ENCODE measurements at places on chromosomes 3 and 15.

DNA sequence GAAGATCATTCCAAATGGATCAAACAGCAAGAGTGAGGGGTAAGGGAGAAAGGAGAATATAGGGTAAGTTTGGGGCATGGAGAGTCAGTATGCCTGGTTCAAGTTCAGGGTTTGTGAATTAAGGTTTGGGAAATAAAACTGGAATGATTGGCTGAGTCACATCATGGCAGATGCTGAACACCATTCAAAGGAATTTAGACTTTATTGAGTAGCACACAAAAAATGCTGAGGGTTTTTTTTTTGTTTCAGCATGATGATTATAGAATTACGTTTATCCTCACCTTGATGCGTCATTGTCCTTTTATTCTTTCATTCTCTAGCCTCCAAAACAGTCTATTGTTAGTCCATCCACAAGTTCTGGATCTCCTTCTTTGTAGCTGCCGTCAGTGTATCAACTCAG, 220.0 kb upstream of the UMPS start:
- H3K27me3 ChIP-seq, result peaks cover 21% of the 10 kb centered on the region
- H3K4me3 ChIP-seq, result no peak overlapping the region
- DNase-seq, result no peak
- no peaks in the 10 kb centered on the region for H3K36me3 ChIP-seq
- no peak overlapping the region for H3K27ac ChIP-seq

- no peaks in the 10 kb centered on the region for H3K36me3 ChIP-seq
- H3K4me3 ChIP-seq, result no peak overlapping the region
- no peaks in the 10 kb centered on the region for H3K4me1 ChIP-seq
- peaks cover 31% of the 10 kb centered on the region for H3K27me3 ChIP-seq
- no peak for DNase-seq
Observed at GRCh38 chr3:115576325-115576875, 46.9 kb upstream of the GAP43 start.

- no peaks in the 10 kb centered on the region for H3K36me3 ChIP-seq
- H3K4me3 ChIP-seq, result no peak overlapping the region
- no peak overlapping the region for H3K27ac ChIP-seq
- no peak for DNase-seq
- peaks cover 6% of the 10 kb centered on the region for H3K27me3 ChIP-seq
- H3K4me1 ChIP-seq, result no peaks in the 10 kb centered on the region
Observed at GRCh38 chr3:193040836-193041672, 123.4 kb upstream of the MB21D2 start.

DNA sequence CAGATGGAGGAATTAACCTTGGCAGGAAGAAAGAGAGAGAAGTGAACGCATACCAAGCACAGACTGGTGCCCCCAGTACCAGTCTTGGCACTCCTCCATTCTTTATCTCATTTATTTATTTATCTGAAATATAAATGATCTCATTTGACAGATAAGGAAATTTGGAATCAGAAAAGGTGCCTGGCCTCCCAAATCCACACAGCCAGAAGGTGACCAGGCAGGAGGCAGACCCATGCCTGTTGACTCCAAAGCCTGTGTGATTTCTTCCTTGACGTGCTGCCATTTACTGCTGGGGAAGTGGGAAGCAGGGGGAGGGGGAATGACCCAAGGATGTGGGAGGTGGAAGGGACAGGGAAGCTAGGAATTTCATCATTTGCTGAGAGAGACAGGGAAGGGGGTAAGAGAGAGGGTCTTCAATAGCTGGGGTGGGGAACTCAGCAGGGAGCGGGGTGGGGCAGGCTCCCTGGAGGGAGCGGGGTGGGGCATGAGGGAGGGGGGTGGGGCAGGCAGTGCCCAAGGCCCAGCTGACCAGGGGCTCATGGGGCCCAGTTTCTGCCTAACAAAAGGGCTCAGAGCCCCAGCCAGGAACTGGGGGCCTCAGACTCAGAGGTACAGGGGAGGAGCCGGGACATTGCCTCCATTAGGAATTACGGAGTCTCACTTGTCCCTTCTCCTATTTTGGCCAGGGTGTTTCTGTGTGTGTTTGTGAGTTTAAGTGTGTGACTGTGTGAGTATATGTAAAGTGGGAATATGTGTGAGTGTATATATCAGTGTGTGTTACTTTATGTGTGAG, 63.0 kb downstream of the MINAR1 start:
- H3K4me1 ChIP-seq, result no peaks in the 10 kb centered on the region
- no peak overlapping the region for H3K27ac ChIP-seq
- DNase-seq, result no peak
- peaks cover 42% of the 10 kb centered on the region for H3K27me3 ChIP-seq
- no peak overlapping the region for H3K4me3 ChIP-seq

GRCh38 chr15:72509484-72509883, 35.4 kb downstream of the ARIH1 start:
- DNase-seq, result no peak
- peak overlapping the region; percentile 14 for H3K27ac ChIP-seq
- peaks cover 24% of the 10 kb centered on the region for H3K36me3 ChIP-seq
- H3K4me3 ChIP-seq, result no peak overlapping the region
- H3K4me1 ChIP-seq, result peaks cover 49% of the 10 kb centered on the region
- H3K27me3 ChIP-seq, result no peaks in the 10 kb centered on the region

- H3K36me3 ChIP-seq, result no peaks in the 10 kb centered on the region
- no peak for DNase-seq
- peaks cover 29% of the 10 kb centered on the region for H3K27me3 ChIP-seq
- peaks cover 2% of the 10 kb centered on the region for H3K4me1 ChIP-seq
- no peak overlapping the region for H3K27ac ChIP-seq
- no peak overlapping the region for H3K4me3 ChIP-seq
Observed at GRCh38 chr3:120503727-120504616, 53.2 kb upstream of the FSTL1 start.

GRCh38 chr3:161349529-161350312, 21.6 kb downstream of the SPTSSB start:
- H3K36me3 ChIP-seq, result no peaks in the 10 kb centered on the region
- H3K4me1 ChIP-seq, result no peaks in the 10 kb centered on the region
- H3K27me3 ChIP-seq, result peaks cover 18% of the 10 kb centered on the region
- no peak overlapping the region for H3K27ac ChIP-seq

DNA sequence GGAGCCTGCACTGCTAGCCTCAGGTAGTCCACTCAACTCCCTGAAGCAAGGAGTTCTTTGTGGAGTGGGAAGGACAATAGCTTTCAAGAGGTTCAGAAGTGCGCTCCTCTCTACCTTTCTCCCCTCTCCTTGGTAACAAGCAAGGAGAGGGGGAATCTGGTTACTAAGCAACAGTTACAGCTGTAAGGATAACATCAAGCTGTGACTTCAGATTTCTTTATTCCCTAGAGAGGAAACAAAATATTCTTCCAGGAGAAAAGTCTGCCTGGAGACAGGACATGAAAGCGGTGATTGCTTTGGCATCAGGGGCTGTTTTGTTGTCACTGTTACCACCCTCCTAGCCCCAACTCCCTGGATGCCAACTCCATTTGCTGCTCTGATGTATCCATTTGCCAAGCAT, 70.4 kb downstream of the TRANK1 start:
- peaks cover 8% of the 10 kb centered on the region for H3K36me3 ChIP-seq
- H3K4me3 ChIP-seq, result no peak overlapping the region
- peaks cover 11% of the 10 kb centered on the region for H3K4me1 ChIP-seq
- DNase-seq, result no peak
- H3K27me3 ChIP-seq, result no peaks in the 10 kb centered on the region

- no peaks in the 10 kb centered on the region for H3K36me3 ChIP-seq
- H3K27ac ChIP-seq, result peak overlapping the region; percentile 93
- H3K4me1 ChIP-seq, result peaks cover 44% of the 10 kb centered on the region
- H3K4me3 ChIP-seq, result no peak overlapping the region
- no peaks in the 10 kb centered on the region for H3K27me3 ChIP-seq
Observed at GRCh38 chr3:4994823-4995499, 15.7 kb downstream of the BHLHE40 start.

- no peak for DNase-seq
- peaks cover 24% of the 10 kb centered on the region for H3K27me3 ChIP-seq
- no peak overlapping the region for H3K4me3 ChIP-seq
- H3K36me3 ChIP-seq, result peaks cover 6% of the 10 kb centered on the region
- peaks cover 14% of the 10 kb centered on the region for H3K4me1 ChIP-seq
Observed at GRCh38 chr15:21262851-21263425, 177.4 kb downstream of the POTEB3 start.

DNA sequence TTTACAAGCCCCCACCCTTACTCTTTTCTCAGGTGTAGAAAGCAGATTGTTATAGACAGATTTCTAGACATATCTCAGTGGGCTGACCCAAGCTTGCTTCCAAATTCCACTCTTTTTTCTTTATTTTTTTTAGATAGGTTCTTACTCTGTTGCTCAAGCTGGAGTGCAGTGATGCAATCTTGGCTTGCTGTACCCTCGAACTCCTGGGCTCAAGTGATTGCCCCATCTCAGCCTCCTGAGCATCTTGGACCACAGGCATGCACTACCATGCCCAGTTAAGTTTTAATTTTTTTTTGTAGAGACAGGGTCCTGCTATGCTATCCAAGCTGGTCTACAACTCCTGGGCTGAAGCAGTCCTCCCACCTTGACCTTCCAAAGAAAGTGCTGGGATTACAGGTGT, 53.5 kb upstream of the ADAMTS9 start:
- no peaks in the 10 kb centered on the region for H3K27me3 ChIP-seq
- no peak overlapping the region for H3K27ac ChIP-seq
- no peak overlapping the region for H3K4me3 ChIP-seq
- DNase-seq, result no peak
- H3K36me3 ChIP-seq, result no peaks in the 10 kb centered on the region

DNA sequence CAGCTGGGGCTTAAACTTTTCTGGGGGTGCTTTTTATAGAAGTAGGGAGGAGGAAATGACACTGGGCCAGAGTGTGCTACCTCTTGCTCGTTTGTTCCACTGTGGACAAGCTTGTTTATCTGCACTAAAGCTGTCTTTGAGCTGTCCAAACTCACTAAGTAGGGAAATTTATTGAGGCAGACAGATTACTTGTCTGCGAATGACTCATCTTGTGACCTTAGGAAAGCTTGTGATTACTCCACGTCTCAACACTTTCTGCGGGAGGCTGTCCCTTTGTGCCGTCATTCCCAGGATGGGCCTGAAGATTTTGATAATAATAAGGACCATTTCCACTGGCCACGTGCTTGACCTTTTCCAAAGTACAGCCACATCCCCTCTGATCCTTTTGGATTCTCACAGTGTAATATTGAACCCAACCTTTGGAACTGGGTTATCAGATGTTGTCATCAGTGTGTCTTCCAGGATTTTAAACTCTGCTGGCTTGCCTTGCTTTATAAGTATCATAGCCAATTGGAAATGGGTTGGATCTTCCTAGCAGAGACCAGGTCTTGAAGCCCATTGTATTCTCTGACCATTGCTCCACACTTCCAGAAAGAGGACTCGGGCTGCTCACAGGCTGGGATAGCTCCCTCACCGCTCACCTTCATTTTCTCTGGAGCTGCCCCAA, 84.7 kb downstream of the AGBL1 start:
- no peak for DNase-seq
- no peaks in the 10 kb centered on the region for H3K36me3 ChIP-seq
- H3K27ac ChIP-seq, result no peak overlapping the region
- H3K4me3 ChIP-seq, result no peak overlapping the region

- no peak for DNase-seq
- no peak overlapping the region for H3K27ac ChIP-seq
- peaks cover 40% of the 10 kb centered on the region for H3K36me3 ChIP-seq
Observed at GRCh38 chr15:41022487-41023090, 69.3 kb downstream of the CHAC1 start.

GRCh38 chr3:113194823-113195401, 16.4 kb upstream of the BOC start:
- no peak overlapping the region for H3K4me3 ChIP-seq
- peaks cover 4% of the 10 kb centered on the region for H3K27me3 ChIP-seq
- H3K27ac ChIP-seq, result no peak overlapping the region
- H3K4me1 ChIP-seq, result no peaks in the 10 kb centered on the region

GRCh38 chr3:171123915-171124314, 97.4 kb upstream of the SLC2A2 start:
- H3K4me1 ChIP-seq, result no peaks in the 10 kb centered on the region
- H3K27me3 ChIP-seq, result no peaks in the 10 kb centered on the region
- no peaks in the 10 kb centered on the region for H3K36me3 ChIP-seq
- no peak overlapping the region for H3K4me3 ChIP-seq
- H3K27ac ChIP-seq, result no peak overlapping the region

GRCh38 chr3:153967260-153967659, 153.9 kb upstream of the ARHGEF26 start:
- H3K27me3 ChIP-seq, result peaks cover 5% of the 10 kb centered on the region
- no peaks in the 10 kb centered on the region for H3K4me1 ChIP-seq
- H3K27ac ChIP-seq, result no peak overlapping the region
- DNase-seq, result no peak

GRCh38 chr3:115974940-115975339, 351.6 kb downstream of the GAP43 start:
- no peak overlapping the region for H3K27ac ChIP-seq
- no peak overlapping the region for H3K4me3 ChIP-seq

DNA sequence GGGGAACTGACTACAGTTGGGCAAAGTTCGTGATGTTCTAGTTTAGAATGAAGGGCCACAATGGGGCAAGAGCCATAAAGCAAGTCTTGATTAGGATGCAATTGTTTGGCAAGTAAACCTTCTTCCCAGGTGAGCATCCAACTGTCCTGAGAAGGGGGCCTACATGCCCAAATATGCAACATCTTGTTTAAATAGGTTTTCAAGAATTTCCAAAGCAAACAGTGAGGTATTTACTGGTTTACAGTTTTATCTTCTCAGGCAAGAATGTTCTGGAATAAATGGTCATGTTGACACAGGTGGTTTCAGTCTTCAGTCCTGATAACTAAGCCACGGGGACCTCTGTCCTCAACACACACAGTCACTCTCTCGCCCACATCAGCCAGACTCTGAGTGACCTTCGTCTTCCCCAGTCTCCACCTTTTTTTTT, 90.3 kb upstream of the FAM174B start:
- H3K27ac ChIP-seq, result no peak overlapping the region
- no peaks in the 10 kb centered on the region for H3K27me3 ChIP-seq
- DNase-seq, result no peak

- H3K27ac ChIP-seq, result no peak overlapping the region
- no peak overlapping the region for H3K4me3 ChIP-seq
- no peaks in the 10 kb centered on the region for H3K36me3 ChIP-seq
Observed at GRCh38 chr3:40109641-40110490, 199.6 kb upstream of the EIF1B start.

GRCh38 chr15:63396152-63396928, 14.7 kb upstream of the CA12 start:
- H3K36me3 ChIP-seq, result no peaks in the 10 kb centered on the region
- H3K27me3 ChIP-seq, result peaks cover 21% of the 10 kb centered on the region
- no peak overlapping the region for H3K27ac ChIP-seq
- peaks cover 14% of the 10 kb centered on the region for H3K4me1 ChIP-seq

DNA sequence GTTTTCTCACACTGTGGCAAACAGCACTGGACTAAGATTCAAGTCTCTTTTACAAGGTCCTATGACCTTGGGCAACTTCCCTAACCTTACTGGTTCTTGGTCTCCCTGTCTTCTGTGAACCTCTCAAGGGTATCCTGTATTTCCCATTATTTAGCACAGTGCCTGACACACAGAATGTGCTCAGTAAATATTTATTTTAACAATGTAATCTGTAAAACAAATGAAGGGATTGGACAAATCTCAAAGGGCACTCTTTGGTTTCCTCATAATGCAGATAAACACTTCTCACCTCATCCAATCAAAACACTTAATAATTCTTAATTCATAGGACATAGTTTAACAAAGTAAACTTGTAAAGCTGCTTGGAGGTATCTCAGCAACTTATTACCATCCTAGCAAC, 12.8 kb downstream of the NUDT16 start:
- no peak overlapping the region for H3K27ac ChIP-seq
- H3K27me3 ChIP-seq, result peaks cover 4% of the 10 kb centered on the region
- no peaks in the 10 kb centered on the region for H3K4me1 ChIP-seq
- no peaks in the 10 kb centered on the region for H3K36me3 ChIP-seq

- no peak overlapping the region for H3K4me3 ChIP-seq
- no peak for DNase-seq
Observed at GRCh38 chr15:66165856-66166255, 87.7 kb downstream of the MEGF11 start.

- no peak overlapping the region for H3K4me3 ChIP-seq
- no peaks in the 10 kb centered on the region for H3K36me3 ChIP-seq
- H3K27me3 ChIP-seq, result no peaks in the 10 kb centered on the region
Observed at GRCh38 chr3:123723522-123724168, 138.8 kb upstream of the HACD2 start.
